ENCODE measurements at places on chromosomes 1 and 21. TPM values are rescaled to one million over a fixed set of nuclear protein-coding genes. Genes with fewer than 3 reads are reported as not detected.

GRCh38 chr1:92921031-92922023 is 39.9 kb downstream of the DIPK1A start:
- DNase-seq = no peak

DNA sequence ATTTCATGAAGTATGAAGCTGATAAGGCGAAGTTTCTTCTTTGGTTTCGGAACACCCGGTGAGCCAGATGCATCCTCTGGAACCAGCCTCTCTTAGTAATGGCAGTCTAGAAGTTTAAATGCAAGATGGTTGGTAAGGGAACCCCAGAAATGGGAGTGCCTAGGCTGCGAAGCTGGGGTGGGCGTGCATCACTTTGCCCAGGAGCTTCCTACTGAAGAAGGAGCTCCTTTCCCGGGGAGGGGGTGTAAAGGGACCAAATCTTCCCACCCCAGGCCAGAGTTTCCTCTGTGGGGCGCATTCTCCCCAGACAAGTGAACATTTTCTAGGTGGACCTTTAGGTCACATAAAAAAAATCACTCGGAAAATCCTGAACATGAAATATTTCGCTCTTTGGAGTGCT is 4.4 kb downstream of the TFF2 start:
- DNase-seq = no peak

- DNase-seq = no peak
These were observed 31.9 kb upstream of the LRRC3 start for GRCh38 chr21:44423312-44423821.

- DNase-seq = no peak
These were observed 457.3 kb upstream of the VAMP3 start for GRCh38 chr1:7313826-7314225.

DNA sequence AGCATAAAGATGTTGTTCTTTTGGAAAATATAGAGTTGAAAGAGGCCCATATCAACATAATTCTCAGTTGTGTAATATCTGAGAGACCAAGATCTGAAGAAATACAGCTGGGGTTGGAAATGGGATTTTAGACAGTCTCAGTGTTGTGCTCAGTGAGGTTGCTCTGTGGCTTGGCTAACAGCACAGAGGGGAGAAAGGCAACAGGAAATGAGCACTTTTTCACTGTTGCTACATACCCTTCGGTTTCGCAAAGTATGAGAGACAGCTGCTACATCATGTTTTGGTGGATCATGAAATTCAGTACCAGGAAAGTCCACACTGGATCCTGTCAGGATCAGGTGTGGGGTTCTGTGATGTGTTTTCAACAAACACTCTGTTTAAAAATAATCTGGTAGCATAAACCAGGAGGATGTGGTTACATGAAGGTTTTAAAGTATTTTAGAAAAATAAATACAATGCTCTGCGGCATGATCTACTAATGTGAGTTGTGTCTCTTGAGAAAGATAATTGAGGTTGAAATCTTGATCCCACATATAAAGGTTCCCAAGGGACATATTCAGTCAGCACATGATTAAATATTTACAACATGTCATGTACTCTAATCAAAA is 7.0 kb upstream of the GPR88 start:
- DNase-seq = no peak

DNA sequence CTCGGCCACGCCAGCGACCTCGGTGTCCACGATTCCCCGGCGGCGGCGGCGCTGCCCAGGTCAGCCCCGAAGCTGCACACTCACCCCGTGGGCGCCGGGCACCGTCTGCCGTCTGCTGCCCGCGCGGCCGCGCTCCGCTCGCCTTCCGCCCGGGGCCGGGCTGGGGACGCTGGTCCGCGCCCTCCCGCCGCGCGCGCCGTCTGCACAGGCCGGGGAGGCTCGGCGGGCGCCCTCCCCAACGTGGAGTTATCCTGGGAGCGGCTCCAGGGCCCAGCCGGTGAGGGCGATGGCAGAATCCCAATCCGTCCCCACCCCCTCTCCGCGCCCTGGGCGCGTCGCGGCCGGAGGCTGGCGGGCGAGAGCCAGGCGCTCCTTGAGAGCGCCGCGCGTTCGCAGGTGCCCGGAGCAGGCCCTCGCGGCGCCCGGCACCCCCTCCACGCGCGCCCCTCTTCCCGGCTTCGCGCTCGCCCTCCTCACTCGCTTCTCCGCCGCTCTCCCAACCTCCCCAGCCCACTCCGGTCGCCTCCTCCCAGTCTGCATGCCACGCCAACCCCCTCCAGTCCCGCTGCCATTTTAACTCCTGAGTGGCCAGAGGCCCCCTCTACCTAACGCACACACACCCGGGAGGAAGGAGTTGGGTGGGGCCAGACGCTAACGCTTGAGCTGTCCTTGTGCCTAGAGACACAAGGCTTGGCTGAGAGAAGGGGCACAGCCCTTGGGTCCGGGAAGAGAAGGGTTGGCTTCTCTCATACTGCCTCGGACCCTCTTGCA is at the start of gene LRRN2:
Gene LRRN2 (minus strand): TSS at position 503 of the 771 bp plus-strand sequence. CDS start 65,746 bp downstream, outside the sequence.
- DNase-seq = no peak

- DNase-seq = no peak
These were observed 1158.6 kb downstream of the PLA2G4A start for GRCh38 chr1:187987236-187987776.

DNA sequence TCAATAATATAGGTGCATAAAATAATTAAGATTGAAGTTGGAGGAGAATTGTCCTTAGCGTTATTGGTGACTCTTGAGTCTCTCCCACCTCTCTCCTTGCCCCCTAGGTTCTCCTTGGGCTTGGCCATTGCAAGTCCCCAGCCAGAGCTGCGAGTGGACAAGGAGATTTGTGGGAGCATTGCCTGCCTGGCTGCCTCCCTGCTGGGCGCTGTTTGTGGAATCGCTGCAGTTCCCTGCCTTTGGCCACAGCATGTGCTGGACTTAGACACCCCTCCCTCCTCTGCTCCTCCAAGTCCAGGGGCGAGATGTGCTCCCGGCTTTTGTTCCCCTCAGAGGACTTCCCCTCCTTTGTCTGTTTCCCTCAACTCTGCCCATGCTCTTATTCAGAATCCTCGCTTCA is 21.9 kb upstream of the HUNK start:
- no peak for DNase-seq

- no peak for DNase-seq
These were observed 238.6 kb downstream of the TRABD2B start for GRCh38 chr1:47758341-47759250.

- DNase-seq = no peak
These were observed 422.8 kb downstream of the CAMTA1 start for GRCh38 chr1:7207875-7208646.

- DNase-seq = no peak
These were observed 62.4 kb downstream of the KIRREL1 start for GRCh38 chr1:158055854-158056253.

- DNase-seq = no peak
These were observed 28.2 kb downstream of the LAMC2 start for GRCh38 chr1:183214021-183214970.

- no peak for DNase-seq
These were observed 71.8 kb downstream of the CD58 start for GRCh38 chr1:116498789-116499628.

- DNase-seq = no peak
These were observed 3.4 kb upstream of the PSMG1 start for GRCh38 chr21:39186676-39187075.

GRCh38 chr1:41617336-41617735 is 132.9 kb upstream of the EDN2 start:
- peak; percentile 90 for DNase-seq

- DNase-seq = no peak
These were observed 9.5 kb downstream of the XCL1 start for GRCh38 chr1:168585937-168586336.

DNA sequence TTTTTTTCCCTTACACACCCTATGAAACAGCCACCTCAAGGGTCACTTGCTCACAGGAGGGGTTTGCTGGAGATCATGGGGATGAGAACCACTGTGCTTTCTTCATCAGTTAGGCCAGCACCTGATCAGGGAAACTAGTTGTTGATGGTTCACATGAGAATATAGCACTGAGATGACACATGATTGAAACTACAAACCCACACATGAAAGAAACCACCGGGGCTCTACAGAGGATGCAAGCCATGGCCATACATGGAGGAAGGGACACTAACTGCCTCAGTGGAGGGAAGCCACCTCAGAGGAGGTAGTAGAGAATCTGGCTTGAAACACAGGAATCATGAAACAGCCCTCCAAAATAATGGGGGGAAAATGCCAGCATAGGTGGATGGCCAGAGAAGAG is 63.2 kb downstream of the PRKAB2 start:
- no peak for DNase-seq

DNA sequence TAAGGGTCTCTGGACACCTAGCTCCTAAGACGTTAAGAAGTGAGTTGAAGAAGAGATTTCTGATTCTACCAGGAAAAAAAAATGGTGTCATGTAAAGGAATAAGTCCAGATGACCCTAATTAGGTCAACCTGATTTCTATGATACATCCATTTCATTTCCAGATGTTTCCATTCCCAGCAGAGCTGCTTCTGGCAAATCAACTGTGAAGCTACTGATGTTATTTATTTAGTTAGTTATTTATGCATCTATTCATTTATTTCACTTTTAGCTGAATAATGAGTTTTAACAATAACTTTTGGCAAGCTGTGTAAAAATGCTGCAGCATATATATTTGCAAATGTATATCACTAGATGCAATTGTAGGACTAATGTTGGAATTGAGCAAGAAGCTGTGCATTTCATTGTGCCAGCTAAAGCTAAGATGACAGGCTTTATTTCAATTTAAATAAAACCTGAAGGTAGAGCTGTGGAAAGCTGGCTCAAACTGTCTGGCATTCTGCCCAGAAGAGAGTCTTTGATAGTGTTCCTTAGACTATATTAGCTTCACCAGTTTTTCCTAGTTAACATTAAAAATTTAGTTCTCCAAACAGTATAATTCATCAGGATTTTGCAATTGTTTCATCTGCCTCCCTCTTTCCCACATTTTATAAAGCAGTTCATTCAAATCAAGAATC is 1164.4 kb upstream of the ADGRL4 start:
- DNase-seq = no peak

DNA sequence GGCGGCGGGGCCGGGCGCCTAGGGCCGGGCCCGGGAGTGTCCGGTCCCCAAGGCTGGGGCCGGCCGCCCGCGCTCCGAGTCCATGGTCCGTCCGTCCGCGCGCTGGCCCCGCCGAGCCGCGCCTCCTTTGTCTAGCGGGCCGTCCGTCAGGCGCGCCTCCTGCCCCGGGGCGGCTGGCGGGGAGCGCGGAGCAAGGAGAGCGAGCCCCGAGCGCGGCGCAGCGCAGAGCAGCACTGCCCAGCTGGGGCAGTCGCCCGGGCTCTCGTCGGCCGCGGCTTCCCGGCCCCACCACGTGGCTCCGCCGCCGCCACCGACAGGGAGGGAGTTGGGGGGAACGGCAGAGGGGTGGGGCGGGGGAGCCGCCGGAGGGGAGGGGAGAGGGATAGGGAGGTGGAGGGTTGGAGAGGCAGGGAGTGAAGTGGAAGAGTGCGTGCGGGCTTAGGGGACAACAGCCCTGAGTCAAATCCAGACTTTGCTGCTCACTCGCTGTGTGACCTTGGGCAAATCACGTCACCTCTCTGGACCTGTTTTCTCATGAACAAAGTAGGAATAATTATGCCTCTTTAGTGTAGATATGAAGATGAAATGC is at the start of gene NKAIN1:
Gene NKAIN1 (minus strand): TSS at position 235 of the 589 bp plus-strand sequence. CDS start 340 bp downstream, outside the sequence.
- DNase-seq = no peak

GRCh38 chr1:241586905-241587512 is 53.2 kb downstream of the CHML start:
- no peak for DNase-seq

DNA sequence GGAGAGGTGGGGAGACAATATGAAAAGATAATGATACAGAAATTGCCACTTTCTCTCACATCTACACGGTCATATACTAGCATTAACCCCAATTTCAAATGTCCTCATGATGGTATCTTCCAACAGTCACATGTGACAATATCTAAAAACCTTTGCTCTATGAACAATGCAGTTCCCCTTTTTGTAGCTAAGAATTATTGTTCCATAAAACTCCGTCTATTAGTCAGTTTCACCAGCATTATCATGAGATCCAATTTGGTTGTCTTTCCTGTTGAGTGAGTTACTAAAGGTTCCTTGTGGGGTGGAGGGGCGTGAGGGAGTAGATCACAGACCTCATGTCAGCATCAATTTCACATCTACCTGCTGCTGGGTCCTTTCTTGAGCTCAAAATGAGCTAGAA is 1.7 kb downstream of the TIAM1 start:
- no peak for DNase-seq

- peak; percentile 87 for DNase-seq
These were observed 9.4 kb upstream of the NEK2 start for GRCh38 chr1:211684791-211685190.

Gene NUDT4B
- total RNA-seq = 30.4 TPM

Gene TNFRSF4
- total RNA-seq = 0.71 TPM

Gene SELP
- 5.9 TPM for total RNA-seq

Gene MAN1C1
- 20.2 TPM for total RNA-seq

Gene SIKE1
- total RNA-seq = 60.7 TPM

Gene NEK2
- total RNA-seq = not detected

Gene CD84
- total RNA-seq = 3.7 TPM

Gene EBNA1BP2
- total RNA-seq = 66.1 TPM

Gene LCE1E
- not detected for total RNA-seq

Gene RGS5
- 455 TPM for total RNA-seq

Gene NUP210L
- total RNA-seq = not detected

Gene NR1I3
- not detected for total RNA-seq

Gene ATP6V1G3
- not detected for total RNA-seq

Gene S100A9
- total RNA-seq = 845 TPM

Gene OR14A2
- total RNA-seq = not detected

Gene PIGR
- total RNA-seq = 1.1 TPM

Gene GPR61
- not detected for total RNA-seq

Gene S100A7
- total RNA-seq = not detected
